Spinal cord (tissue), 10 donors: ENCODE measurements at places on chromosomes 5 and 9. TPM values are rescaled to one million over a fixed set of nuclear protein-coding genes. Genes with fewer than 3 reads are reported as not detected.

- no peak for DNase-seq
- H3K27ac ChIP-seq, result no peak overlapping the region
- peaks cover 3% of the 10 kb centered on the region for H3K36me3 ChIP-seq
- H3K4me3 ChIP-seq, result no peak overlapping the region
- no peaks in the 10 kb centered on the region for H3K27me3 ChIP-seq
- H3K4me1 ChIP-seq, result no peaks in the 10 kb centered on the region
These were observed 12.5 kb downstream of the GLIS3 start for GRCh38 chr9:4287386-4287785.

- no peaks in the 10 kb centered on the region for H3K4me1 ChIP-seq
- no peak overlapping the region for H3K27ac ChIP-seq
- no peaks in the 10 kb centered on the region for H3K36me3 ChIP-seq
- no peak for DNase-seq
These were observed 402.9 kb upstream of the CLINT1 start for GRCh38 chr5:158261674-158262367.

DNA sequence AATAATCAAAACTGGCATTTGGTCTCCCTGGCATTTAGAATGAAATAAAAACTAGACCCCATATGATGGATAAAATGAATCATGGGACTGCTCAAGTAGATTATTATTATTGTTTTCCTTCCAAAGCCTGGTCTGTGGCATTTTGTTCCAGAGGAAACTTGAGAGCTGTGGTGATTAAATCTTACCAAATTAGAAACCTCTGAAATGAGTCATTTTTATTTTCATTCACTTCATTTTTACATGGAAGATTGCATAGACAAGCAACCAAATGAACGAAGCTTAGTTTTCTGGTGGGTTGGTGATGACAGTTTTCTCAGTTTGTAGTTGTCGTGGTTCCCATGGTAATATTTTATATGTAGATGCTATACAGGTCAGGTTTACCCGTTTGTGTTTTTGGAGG, 23.4 kb downstream of the PAM start:
- H3K4me3 ChIP-seq, result no peak overlapping the region
- no peaks in the 10 kb centered on the region for H3K36me3 ChIP-seq
- no peak overlapping the region for H3K27ac ChIP-seq
- H3K27me3 ChIP-seq, result no peaks in the 10 kb centered on the region

- H3K4me3 ChIP-seq, result no peak overlapping the region
- no peaks in the 10 kb centered on the region for H3K36me3 ChIP-seq
- no peak for DNase-seq
- no peaks in the 10 kb centered on the region for H3K4me1 ChIP-seq
These were observed 71.2 kb upstream of the IZUMO3 start for GRCh38 chr9:24616863-24617262.

- no peak overlapping the region for H3K4me3 ChIP-seq
- no peaks in the 10 kb centered on the region for H3K36me3 ChIP-seq
- no peak overlapping the region for H3K27ac ChIP-seq
- DNase-seq, result no peak
- no peaks in the 10 kb centered on the region for H3K4me1 ChIP-seq
- H3K27me3 ChIP-seq, result no peaks in the 10 kb centered on the region
These were observed 144.6 kb upstream of the PCA3 start for GRCh38 chr9:76619640-76620039.

DNA sequence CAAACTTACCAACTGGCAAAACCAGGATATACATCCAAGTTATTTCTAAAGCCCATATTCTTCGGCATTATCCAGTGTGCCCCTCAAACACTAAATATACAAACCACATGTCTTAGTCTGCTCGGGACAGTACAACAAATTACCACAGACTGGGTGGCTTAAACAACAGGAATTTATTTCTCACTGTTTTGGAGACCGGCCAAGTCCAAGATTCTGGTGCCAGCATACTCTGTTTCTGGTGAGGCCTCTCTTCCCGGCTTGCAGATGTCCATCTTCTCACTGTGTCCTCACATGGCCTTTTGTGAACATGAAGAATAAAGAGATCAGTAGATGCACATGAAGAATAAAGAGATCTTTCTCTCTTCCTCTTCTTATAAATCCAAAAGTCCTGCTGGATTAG, 12.9 kb upstream of the SLCO6A1 start:
- DNase-seq, result peak; percentile 1
- H3K36me3 ChIP-seq, result no peaks in the 10 kb centered on the region
- no peak overlapping the region for H3K27ac ChIP-seq
- H3K27me3 ChIP-seq, result no peaks in the 10 kb centered on the region
- no peak overlapping the region for H3K4me3 ChIP-seq

DNA sequence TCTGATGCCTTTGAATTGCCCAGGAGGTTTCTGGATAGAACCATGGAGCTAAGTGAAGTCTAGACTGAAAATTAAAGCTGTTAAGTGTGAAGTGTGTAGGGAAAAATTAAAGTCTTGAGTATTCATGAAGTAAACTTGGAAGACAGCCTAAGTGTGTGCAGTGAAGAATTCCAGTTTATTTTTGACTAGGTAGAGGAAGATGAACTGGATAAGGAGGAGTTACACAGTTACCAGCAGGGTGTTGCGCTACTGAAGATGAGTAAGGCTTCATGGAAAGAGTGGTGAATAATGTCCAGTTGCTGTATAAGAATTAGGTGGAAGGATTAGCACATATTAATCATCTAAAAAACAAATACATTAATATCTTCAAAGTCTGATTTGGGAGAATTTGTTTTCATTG, 5.7 kb upstream of the CHD1 start:
- no peaks in the 10 kb centered on the region for H3K27me3 ChIP-seq
- no peak overlapping the region for H3K4me3 ChIP-seq
- no peaks in the 10 kb centered on the region for H3K36me3 ChIP-seq
- peaks cover 4% of the 10 kb centered on the region for H3K4me1 ChIP-seq
- no peak overlapping the region for H3K27ac ChIP-seq

- no peak overlapping the region for H3K27ac ChIP-seq
- no peak for DNase-seq
- H3K4me1 ChIP-seq, result no peaks in the 10 kb centered on the region
- no peak overlapping the region for H3K4me3 ChIP-seq
- no peaks in the 10 kb centered on the region for H3K36me3 ChIP-seq
These were observed 114.1 kb downstream of the MLLT3 start for GRCh38 chr9:20508242-20508641.

DNA sequence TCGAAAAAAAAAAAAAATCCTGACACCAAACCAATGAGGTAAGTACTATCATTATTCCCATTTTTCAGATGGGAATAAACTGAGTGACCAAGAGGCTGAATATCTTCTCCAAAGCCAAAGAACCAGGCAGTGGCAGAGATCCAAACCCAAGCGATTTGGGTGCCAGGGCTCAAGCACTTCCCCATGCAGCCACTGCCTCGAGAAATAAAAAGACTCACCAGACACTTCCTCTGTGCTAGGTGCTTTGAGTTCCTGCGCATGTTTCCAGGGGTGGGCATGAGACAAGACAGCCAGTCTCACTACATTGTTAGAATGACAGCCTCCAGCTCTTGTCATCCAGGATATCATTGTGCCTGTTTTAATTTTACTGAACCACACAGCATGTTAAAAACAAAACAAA, 2.3 kb upstream of the RPL26L1 start:
- no peak overlapping the region for H3K27ac ChIP-seq
- H3K27me3 ChIP-seq, result no peaks in the 10 kb centered on the region
- H3K4me3 ChIP-seq, result no peak overlapping the region
- H3K36me3 ChIP-seq, result peaks cover under 1% of the 10 kb centered on the region

The ADAMTS16 gene
- 8.0 TPM for total RNA-seq

The JAKMIP2 gene
- 31.0 TPM for total RNA-seq

The CARD9 gene
- total RNA-seq, result 2.4 TPM

The PDGFRB gene
- 121 TPM for total RNA-seq
